ENCODE measurements at places on chromosomes 12 and 14.

DNA sequence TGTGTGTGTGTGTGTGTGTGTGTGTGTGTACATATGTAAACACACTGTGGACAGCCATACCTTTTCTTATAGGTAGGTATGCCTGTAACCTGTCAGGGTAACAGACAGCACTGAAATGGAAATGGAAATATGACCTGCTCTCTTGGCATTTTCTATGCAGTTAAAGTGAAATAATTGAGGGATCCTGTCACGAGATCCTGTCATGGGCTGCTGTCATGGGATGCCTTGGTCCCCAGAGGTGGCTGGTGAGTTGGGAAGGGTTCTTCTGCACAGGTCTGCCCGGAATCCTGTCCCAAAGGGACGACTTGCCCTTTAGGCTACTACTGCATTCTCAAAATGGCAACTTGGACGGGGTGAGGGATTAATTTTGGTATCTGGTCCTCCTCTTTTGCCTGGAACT lies 47.3 kb downstream of the ELK3 start:
- DNase-seq, result no peak

GRCh38 chr12:42677461-42677860 lies 87.9 kb upstream of the PRICKLE1 start:
- no peak for DNase-seq

DNA sequence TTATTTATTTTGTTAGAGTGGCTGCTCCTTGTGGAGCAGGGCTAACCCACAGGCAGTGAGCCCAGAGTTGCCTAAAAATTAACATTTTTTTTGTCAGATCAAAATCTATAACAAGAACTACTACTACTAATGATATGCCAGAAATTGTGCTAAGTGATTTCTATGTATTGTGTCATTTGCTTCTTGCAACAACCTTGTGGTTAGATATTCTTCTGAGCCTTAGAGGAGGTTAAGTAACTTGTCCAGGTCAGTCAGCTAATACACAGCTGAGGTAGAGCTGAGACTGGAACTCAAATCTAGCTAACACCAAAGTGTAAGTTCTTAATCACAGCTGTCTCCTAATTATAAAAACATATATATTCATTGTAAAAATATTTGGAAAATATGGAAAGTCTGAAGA lies 29.8 kb downstream of the CFL2 start:
- no peak for DNase-seq

DNA sequence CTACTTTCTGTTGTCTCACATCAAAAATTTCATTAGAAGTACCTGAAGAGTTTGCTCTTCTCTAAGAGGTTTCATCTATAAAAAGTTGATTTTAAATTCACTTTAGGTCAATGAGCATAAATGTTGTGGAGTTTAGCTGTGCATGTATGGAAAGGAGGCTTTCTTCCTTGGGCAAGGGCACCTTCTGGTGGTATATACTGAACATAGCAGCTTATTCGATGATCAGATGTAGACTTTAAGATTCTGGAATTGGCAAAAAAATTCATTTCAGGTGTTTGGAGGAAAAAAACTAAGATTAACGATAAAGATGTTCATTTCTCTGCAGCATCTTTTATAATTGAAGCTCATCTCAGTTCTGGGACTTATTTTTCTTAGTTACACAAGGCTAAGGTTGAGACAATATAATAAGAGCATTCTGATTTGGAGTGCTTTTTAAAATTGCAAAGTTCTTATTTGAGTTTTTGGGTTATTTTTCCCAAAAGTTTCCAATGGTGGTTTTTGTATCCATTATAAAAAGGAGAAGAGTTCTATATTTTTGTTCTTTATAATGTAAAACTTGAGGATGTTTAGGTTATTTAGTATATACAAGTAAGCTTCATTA lies 46.8 kb downstream of the TMEM117 start:
- peak; percentile 43 for DNase-seq

- no peak for DNase-seq
These were observed 643 bp upstream of the TAMALIN start for GRCh38 chr12:52005903-52006703.

GRCh38 chr12:80445083-80445793 lies 1.2 kb downstream of the PTPRQ start:
- no peak for DNase-seq

DNA sequence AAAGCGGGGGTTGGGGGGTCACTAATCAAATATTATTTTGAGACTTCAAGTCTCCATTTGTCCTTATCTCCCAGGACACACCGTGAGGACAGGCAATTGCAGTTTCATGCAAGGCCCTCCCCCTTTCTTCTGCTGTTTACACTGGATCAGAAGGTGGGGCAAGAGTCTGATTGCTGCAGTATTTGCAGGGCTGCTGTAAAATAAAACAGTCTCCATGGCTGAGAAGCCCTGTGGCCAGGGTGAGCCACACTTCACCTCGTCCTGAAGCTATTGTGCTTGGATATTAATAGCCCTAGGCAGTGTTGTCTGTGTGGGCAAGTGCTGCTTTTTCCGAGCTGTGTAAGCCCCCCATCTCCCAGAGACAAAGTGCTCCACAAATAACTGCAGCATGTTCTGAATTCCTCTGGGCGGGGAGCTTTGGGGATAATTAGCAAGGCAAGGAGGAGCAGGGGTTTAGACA lies 187.4 kb upstream of the NTF3 start:
- DNase-seq, result no peak

DNA sequence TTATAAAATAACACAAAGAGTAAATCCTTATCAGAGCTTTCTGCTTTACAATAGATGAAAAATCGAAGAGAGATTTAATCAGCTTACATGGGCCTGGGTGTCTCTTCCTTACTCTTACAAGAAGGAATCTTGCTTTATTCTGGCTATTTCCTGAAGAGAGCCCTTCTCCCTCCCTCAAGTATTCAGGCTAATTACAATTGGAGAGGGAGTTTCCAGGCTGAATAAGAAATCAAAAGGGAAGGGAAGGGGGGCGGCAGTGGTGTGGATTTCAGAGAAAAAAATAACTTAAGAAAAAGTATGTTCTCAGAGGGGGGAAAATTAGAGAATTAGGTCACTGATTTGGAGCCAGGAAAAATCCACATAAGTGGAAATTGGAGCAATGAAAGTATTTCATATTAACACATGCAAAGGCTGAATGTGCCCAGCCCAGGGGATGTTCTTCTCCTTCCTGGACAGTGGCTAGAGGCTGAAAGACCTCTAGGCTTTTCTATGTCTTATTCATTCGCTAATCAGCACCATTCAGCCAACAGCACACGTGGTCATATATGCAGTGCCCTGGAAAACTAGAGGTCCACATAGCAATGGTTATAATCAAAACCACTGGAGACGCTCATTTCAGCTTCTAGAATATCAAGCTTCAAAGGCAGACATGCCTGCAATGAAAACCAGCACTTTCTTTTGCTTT lies 158.9 kb upstream of the BTG1 start:
- peak; percentile 18 for DNase-seq

- DNase-seq, result no peak
These were observed 29.3 kb downstream of the ZCRB1 start for GRCh38 chr12:42296503-42297109.

DNA sequence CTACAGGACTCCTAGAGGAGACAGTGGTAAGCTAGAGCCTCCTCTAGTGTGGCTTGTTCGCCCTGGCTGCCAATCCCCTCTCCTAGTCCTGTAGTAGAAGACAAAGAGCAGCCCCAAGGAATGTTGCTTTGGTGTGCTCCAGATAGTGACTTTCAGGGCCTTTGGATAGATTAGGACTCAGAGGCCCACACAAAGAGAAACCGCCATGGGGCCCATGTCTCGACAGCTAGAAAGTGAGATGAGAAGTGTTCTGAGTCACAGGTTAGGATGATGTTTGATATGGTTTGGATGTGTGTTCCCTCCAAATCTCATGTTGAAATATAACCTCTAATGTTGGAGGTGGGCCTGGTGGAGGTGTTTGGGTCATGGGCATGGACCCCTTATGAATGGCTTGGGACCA lies 51.8 kb upstream of the JDP2 start:
- no peak for DNase-seq

DNA sequence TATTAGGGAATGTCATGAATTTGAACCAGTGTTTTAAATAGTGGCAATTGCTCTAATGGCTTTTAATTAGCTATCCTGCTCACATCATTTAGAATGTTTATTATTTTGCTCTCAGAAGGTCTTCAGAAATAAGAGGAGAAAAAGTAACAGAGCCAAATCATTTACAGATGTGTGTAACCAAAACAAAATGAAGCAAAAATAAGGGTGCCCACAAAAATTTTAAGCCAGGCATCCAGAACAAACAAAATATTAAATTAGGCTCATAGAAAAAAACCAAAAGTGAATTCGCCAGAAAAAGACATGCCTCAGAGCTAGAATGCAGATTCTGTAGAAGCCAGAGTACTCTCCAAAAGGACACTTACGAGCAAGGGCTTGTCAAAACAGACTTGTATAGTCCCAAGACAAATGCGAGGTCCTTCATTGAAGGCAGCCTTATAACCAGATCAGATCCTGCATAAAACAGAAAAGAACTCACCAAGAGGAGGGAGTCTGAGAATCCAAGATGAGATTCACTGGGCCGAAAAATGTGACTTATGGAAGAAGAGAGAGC lies 20.2 kb upstream of the SERPINA1 start:
- no peak for DNase-seq

GRCh38 chr14:67447033-67447381 lies 35.0 kb upstream of the PLEK2 start:
- no peak for DNase-seq

DNA sequence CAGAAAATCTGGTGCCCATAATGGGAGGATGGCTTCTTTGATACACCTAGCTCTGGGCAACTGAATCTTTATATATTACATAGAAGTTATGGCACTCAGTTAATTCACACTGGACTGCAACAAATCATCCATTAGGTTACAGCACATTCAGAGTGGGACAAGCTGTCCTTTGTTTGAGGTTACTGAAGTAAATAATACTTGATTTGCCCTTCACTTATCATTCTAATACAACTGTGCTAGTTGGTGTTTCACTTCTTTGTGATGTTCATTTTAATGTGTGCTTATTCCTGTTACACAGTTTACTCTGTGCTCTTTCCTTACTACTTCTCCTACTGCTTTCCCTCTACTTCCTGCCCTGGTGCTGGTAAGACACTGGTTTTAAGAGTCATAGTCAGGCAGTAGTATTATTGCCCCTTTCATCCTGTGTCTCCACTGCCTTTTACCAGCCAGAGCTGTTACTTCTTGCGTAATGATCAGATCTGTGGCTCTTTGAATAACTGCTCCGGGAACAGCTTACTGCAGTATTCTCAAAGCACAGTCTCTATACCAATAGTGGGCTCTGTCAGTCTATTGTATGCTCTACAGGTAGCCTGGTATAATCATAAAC lies 36.4 kb upstream of the GXYLT1 start:
- no peak for DNase-seq

DNA sequence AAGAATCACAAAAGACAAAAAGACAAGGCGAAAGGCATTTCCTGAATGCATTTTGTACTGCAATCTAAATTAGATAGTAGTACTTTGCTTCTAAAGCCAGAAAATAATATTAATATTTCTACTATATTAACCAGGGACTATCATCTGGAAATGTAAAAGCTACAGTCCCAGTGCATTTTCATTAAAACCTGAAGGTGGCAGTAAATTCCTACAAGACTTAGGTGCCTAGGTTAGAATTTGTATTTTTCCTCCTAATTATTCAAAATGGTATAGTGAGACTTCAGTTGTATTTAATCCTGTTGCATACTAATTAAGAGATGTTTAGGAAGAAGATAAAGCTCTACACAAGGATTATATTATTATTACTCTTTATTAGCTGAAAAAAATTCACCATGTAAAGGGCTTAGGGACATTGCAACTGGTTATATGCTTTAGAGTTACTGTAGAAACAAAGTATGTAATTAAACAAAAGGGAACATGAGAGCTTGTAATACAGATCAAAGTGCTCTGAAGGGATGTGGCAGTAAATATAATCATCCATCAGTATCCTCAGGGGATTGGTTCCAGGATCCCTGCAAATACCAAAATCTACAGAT lies 53.6 kb downstream of the BRMS1L start:
- DNase-seq, result no peak

DNA sequence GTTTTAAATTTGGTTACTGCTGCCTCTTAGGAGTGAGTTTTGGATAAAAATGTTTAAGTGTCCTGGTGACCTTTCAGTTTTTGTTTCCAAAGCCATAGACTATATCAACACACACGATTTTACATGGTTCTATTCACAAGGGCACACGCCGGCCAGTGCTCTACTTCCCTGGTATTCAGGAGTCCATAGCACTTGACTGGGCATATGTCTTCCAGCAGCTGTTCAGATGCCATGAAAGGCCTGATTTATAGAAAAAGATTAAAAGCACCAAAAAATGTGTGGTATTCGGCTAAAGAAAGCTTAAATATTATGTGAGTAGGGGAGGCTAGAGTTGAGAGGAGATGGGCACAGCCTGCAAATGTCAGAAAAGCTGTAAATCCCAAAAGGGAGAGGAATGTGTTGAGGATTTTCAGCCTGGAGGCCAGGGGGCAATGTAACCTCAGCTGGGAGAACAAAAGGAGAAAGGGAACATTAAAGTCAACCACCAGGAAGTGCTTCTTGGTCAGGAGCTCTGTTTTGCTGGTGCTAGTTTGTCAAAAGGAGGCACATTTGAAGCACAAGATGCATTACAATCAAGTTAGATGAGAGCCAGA lies 478.4 kb downstream of the RAD51B start:
- no peak for DNase-seq

DNA sequence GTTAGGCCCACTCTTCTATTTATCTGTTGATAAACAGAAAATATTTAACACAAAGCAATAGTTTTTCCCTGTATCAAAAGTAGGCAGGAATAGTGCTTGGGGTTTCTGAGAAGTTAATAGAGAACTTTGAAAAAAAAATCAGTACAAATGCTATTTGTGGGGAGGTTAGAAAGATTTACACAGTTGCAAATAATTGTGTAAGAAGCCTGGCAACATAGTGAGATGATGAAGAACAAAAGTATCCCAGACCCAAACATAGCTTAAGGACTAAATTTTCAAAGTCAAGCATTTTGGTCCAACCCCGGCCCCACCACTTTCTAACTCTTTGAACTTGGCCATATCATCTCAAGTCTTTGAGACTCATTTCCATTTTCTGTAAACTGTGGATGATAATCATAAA lies 687.5 kb upstream of the TMEM132C start:
- no peak for DNase-seq

- no peak for DNase-seq
These were observed 7.0 kb downstream of the ACVRL1 start for GRCh38 chr12:51914034-51914923.

GRCh38 chr12:42793166-42793565 lies 203.6 kb upstream of the PRICKLE1 start:
- no peak for DNase-seq

DNA sequence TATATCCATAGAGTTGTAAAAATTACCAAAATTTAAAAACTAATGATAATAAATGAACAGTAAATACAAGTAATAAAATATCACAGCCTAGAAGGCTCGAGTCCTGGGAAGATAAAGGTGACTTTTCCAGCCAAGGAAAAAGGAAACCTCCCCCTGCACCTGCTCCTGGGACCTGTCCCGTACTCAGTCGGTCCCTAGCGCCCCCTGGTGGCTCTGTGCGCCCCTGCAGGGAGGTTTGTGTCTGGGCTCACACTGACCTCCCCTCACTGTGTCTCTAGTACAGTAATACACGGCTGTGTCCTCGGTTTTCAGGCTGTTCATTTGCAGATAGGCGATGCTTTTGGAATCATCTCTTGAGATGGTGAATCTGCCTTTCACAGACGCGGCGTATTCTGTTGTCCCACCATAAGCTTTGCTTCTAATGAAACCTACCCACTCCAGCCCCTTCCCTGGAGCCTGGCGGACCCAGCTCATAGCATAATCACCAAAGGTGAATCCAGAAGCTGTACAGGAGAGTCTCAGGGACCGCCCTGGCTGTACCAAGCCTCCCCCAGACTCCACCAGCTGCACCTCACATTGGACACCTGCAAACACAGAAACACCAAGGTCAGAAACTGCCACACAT lies 1030.4 kb downstream of the TMEM121 start:
- no peak for DNase-seq

GRCh38 chr12:105729926-105730325 lies 399.4 kb downstream of the C12orf75 start:
- no peak for DNase-seq

Measured in hindlimb muscle (tissue), 1 donor.